ENCODE measurements at places on chromosomes 7 and 10.

GRCh38 chr7:136637813-136638212 is 230.6 kb upstream of the CHRM2 start:
- no peak for DNase-seq

GRCh38 chr7:124781907-124782734 is 16.5 kb upstream of the GPR37 start:
- DNase-seq: no peak

- DNase-seq: no peak
These were observed 1.8 kb downstream of the CYP3A43 start for GRCh38 chr7:99829524-99830160.

GRCh38 chr7:91749418-91749817 is 131.1 kb downstream of the MTERF1 start:
- DNase-seq: no peak

DNA sequence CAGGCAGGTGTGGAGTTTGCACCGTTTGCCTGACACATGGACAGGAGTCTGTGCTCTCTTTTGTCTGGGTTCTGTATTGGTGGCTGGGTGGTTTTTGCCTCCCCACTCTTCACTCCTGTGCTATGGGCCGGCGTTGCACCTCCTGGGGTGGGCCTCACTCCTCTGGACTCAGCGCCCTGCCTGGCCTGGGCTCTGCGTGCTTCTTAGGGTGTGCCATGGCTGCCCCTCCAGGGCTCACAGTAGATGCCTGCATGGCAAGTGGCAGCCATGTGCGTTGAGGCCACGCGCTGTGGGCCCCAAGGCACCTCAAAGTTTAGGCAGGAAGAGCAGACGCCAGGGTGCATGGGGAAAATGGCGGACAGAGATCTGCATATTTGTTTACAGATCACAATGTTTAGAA is 319.8 kb downstream of the ADARB2 start:
- DNase-seq: no peak

DNA sequence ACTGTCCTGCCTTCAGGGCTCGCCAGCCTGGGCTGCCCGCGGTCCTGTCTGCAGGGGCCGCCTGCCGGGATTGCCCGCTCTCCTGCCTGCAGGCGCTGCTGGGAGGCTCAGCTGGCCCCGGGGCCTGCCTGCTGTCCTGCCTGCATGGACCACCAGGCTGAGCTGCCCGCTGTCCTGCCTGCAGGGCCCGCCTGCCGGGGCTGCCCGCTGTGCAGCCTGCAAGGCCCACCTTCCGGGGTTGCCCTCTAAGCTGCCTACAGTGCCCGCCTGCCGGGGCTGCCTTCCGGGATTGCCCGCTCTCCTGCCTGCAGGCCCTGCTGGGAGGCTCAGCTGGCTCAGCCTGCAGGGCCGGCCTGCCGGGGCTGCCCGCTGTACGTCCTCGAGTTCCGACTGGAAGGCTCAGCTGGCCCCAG is 164.4 kb downstream of the GLRX3 start:
- DNase-seq: peak; percentile 62

- no peak for DNase-seq
These were observed 18.5 kb upstream of the C7orf33 start for GRCh38 chr7:148572067-148572522.
